CD4-positive, alpha-beta T cell (primary cell): ENCODE measurements at places on chromosomes 11 and 22.

GRCh38 chr11:92397221-92397755, 172.7 kb downstream of the FAT3 start:
- no peak overlapping the region for H3K27ac ChIP-seq
- no peaks in the 10 kb centered on the region for H3K36me3 ChIP-seq
- H3K27me3 ChIP-seq: no peaks in the 10 kb centered on the region
- H3K4me1 ChIP-seq: no peaks in the 10 kb centered on the region
- DNase-seq: no peak

GRCh38 chr11:20671856-20672546, 2.6 kb downstream of the NELL1 start:
- peaks cover 37% of the 10 kb centered on the region for H3K27me3 ChIP-seq
- no peaks in the 10 kb centered on the region for H3K36me3 ChIP-seq
- H3K4me3 ChIP-seq: no peak overlapping the region
- DNase-seq: no peak

- DNase-seq: peak; percentile 2
- no peak overlapping the region for H3K27ac ChIP-seq
- no peaks in the 10 kb centered on the region for H3K4me1 ChIP-seq
- no peaks in the 10 kb centered on the region for H3K27me3 ChIP-seq
- H3K4me3 ChIP-seq: no peak overlapping the region
These were observed 30.2 kb downstream of the UQCR10 start for GRCh38 chr22:29797351-29797750.

DNA sequence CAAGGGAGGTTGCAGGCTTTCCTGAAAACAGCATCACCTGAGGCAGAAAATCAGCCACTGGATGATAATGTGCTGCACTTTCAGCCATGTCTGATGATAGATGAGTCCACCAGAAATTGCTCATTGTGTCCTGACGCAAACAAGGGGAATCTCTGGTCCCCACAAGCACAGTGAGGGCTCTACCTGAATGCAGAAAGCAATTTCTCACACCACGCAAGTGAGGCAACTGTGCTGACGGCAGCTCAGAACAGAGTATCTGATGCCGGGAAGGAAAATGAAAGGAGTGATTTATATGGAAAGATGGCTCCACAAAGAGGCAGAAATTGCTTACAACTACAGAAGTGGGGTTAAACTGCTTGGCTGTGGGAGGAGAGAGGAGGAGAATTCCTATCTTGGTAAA, 867.1 kb downstream of the OPCML start:
- no peak overlapping the region for H3K27ac ChIP-seq
- no peak for DNase-seq
- H3K27me3 ChIP-seq: no peaks in the 10 kb centered on the region
- H3K36me3 ChIP-seq: no peaks in the 10 kb centered on the region
- H3K4me1 ChIP-seq: no peaks in the 10 kb centered on the region

DNA sequence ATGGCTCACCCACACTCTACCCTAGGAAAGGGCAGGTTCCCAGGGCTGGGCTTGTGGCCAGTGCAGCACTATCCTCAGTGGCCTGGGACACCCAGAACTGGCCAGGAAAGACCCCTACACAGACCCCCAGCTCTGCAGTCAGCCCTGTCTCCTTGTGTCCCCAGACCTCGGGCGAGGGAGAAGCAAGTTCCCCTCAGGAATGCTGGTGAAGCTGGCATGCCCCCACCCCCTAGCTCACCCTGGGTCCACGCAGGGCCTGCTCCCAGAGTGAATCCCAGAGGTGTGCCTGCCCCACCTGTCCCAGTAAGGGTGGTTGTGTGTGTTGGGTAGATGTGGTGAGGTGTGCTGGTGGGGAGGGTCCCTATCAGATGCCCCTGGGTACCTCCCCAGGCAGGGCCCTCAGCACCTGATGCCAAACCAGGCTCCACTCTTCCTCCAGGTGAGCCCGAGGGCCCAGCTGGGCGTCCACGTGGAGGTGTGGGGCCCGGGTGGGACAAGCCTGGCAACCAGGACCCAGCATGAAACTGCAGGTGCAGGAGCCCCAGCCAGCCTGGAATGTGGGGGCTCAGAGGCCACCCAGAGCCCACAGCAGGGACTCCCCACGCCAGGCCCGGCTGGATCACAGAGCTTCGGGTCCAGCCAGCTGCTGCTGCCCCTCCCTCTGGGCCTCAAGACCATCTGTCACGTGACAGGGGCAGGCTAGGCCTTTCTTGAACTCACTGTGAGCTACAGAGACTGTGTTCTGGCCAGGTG, 48.4 kb upstream of the KCNQ1OT1 start:
- no peaks in the 10 kb centered on the region for H3K27me3 ChIP-seq
- no peak overlapping the region for H3K27ac ChIP-seq
- no peaks in the 10 kb centered on the region for H3K36me3 ChIP-seq
